ENCODE measurements at places on chromosomes 6 and 20. TPM values are rescaled to one million over a fixed set of nuclear protein-coding genes. Genes with fewer than 3 reads are reported as not detected.

DNA sequence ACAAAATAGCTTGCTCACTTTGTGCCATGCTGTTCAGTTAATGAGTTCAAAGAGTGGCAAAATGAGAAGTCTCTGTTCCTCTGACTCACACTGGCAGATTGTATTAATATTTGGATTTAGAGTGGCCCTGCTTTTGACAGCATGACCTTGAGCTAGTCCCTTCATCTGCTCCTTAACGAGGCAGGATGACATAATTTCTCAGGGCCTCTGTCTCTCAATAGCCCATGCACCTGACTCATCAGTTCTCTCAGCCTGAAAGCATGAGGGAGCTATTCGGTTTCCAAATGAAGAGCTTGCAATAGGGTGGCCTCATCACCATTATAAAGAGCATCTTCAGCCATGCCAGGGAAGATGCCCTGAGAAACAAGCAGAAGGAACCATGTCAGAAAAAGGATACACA, 38.2 kb downstream of the CAP2 start:
- no peaks in the 10 kb centered on the region for H3K36me3 ChIP-seq
- H3K27ac ChIP-seq: no peak overlapping the region
- DNase-seq: no peak
- no peaks in the 10 kb centered on the region for H3K4me1 ChIP-seq
- H3K27me3 ChIP-seq: peaks cover 7% of the 10 kb centered on the region

DNA sequence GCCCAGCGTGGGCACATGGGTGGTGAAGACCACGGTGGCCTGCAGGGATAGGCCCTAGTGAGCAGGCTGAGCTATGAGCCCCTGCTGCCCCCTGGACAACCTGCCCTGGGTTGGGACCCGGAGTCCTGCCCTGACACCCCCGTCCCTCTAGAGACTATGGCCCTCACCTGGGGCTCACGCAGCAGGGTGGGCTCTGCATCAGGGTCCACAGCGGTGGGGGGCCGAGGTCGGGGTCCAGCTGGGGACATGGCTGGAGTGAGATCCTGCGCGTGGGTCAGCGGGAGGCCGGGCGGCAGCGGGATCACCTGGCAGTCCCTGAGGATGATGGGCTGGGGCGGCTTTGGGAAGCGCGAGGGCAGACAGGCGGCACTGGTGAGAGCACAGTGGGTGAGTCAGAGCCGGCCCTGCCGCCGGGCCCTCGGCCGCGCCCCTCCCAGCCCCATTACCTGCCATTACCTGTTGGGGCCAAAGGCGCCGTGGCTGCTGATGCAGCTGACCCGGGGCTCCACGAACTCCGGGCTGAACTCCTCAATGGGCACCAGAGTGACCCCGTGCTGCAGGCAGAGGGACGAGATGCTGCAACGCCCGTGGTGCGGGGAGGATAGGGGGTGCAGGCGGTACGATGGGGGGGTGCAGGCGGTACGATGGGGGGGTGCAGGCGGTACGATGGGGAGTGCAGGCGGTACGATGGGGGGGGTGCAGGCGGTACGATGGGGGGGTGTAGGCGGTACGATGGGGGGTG, 27.9 kb downstream of the ADRM1 start:
- no peaks in the 10 kb centered on the region for H3K27me3 ChIP-seq
- H3K4me3 ChIP-seq: no peak overlapping the region
- no peak overlapping the region for H3K27ac ChIP-seq
- no peaks in the 10 kb centered on the region for H3K36me3 ChIP-seq

The RBPJL gene
- not detected for total RNA-seq

The GRM1 gene
- not detected for total RNA-seq

DNA sequence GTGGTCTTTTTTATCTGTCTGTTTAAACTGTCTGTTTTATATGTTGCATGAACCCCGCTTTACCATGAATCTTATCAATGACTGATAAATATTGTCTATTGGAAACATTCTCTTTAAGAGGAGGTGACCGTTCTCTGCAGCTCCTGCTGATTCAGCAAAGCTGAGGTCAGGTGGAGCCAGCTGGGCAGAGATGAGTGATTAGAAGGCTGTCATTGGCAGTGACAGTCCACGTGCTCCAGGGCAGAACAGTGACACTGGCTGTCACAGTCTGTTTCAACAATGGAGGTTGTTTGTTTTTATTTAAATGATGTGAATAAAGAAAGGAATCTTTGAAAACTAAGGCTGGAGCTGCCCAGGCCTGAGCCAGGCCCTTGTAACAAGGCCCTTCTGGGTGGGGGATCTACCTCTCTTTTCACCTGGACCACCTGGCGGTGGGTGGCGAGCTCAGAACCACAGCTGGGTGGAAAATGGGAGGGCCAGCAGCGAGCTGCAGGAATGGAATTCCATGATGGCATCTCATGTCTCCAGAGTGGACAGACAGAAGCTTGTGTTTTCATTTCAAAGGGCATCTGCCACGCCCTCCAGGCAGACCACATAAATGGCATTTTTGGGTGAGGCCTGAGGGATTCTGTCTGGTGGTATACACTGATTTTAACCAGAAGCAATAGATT, 12.6 kb downstream of the SYNJ2 start:
- H3K36me3 ChIP-seq: peaks cover 13% of the 10 kb centered on the region
- peaks cover 48% of the 10 kb centered on the region for H3K4me1 ChIP-seq
- H3K4me3 ChIP-seq: no peak overlapping the region
- no peak overlapping the region for H3K27ac ChIP-seq
- DNase-seq: no peak

DNA sequence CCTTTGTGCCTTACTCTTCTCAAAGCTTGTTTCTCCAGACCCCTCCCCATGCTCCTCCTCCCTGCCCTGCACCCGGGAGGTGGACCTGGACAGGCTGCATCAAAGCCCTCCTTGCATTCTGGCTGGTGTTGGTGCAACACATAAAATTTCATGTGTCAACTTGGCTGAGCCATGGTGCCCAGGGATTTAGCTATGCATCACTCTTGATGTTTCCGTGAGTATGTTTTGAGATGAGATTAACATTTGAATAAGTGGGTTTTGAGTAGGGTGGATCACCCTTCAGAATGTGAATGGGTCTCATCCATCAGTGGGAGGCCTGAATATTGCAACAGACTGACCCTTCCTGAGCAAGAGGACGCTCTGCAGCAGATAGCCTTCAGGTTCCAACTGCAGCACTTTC, 4.4 kb upstream of the OCSTAMP start:
- no peaks in the 10 kb centered on the region for H3K36me3 ChIP-seq
- no peaks in the 10 kb centered on the region for H3K27me3 ChIP-seq
- H3K4me1 ChIP-seq: peaks cover 51% of the 10 kb centered on the region
- H3K27ac ChIP-seq: no peak overlapping the region
- H3K4me3 ChIP-seq: no peak overlapping the region

DNA sequence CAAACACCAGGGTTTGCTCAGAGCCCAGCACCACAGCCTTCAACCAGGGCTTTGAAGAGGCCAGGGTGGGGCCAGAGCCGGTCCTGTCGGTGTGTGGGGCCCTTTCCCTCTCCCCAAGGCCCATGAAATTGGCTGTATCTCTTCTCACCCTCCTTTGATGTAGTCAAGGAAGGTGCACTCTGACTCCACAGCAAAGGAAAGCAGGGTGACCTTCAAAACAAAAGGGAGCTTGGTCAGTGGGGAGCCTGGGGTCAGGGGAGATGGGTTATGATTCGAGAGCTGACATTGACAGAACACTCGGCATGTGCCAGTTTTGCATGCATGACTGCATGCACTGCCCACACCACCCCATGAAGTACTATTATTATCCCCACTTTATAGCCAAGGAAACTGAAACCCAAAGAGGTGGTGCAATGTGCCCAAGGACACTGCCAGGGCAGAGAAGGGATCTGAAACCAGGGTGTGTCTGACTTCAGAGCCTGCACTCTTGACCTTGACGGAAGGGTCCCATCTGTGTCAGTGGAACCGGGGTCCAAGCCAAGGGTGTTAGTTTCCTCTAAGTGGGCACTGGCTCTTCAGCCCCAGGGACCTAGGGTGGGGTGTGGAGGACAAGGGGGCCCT, 55.4 kb downstream of the RAB44 start:
- H3K36me3 ChIP-seq: peaks cover 5% of the 10 kb centered on the region
- H3K27ac ChIP-seq: peak overlapping the region; percentile 89
- no peak for DNase-seq
- H3K27me3 ChIP-seq: no peaks in the 10 kb centered on the region

DNA sequence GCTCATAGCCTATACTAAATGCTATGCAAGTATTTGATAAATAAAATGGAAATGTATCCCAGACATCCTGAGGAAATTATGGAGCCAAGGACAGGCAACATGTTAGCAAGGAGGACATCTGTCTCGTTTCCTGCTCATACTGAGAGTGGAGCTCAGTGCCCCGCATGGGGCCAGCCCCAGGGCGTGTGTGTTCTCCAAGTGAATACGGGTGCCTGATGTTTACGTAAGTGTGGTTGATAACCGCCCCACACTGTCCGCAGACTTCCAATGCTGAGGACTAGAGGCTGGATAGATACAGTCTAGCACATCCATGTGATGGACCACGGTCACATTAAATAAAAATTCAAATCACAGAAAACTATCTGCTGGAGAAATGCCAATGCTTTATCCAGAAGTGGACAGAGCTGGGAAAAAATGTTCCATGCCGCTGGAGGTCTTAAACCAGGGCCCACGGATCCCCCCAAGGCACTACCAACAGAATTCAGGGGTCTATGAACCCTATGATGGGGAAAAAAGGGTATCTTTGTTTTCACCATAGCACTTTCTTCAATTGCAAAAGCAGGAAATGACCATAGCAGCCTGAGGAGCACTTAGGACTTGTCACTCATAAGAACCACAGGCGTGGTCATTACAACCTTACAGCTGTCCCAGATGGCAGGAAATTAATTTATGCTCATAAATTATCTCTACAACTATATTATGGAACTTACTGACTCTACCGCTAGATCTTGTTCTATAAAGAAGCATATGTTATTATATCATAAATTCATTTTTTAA, 24.9 kb downstream of the TGM2 start:
- H3K4me3 ChIP-seq: no peak overlapping the region
- no peaks in the 10 kb centered on the region for H3K36me3 ChIP-seq
- DNase-seq: no peak
- H3K27me3 ChIP-seq: no peaks in the 10 kb centered on the region
- H3K27ac ChIP-seq: no peak overlapping the region

- H3K27ac ChIP-seq: no peak overlapping the region
- no peak for DNase-seq
- H3K4me3 ChIP-seq: no peak overlapping the region
- H3K4me1 ChIP-seq: peaks cover 8% of the 10 kb centered on the region
- H3K36me3 ChIP-seq: no peaks in the 10 kb centered on the region
Measured at GRCh38 chr6:10511477-10511876, 9.7 kb upstream of the GCNT2 start.

The PACRG gene
- not detected for total RNA-seq

The FRK gene
- 0.06 TPM for total RNA-seq

- no peak for DNase-seq
- no peak overlapping the region for H3K4me3 ChIP-seq
- no peaks in the 10 kb centered on the region for H3K4me1 ChIP-seq
- no peaks in the 10 kb centered on the region for H3K36me3 ChIP-seq
Measured at GRCh38 chr6:106870824-106871717, 103.5 kb downstream of the CD24 start.

DNA sequence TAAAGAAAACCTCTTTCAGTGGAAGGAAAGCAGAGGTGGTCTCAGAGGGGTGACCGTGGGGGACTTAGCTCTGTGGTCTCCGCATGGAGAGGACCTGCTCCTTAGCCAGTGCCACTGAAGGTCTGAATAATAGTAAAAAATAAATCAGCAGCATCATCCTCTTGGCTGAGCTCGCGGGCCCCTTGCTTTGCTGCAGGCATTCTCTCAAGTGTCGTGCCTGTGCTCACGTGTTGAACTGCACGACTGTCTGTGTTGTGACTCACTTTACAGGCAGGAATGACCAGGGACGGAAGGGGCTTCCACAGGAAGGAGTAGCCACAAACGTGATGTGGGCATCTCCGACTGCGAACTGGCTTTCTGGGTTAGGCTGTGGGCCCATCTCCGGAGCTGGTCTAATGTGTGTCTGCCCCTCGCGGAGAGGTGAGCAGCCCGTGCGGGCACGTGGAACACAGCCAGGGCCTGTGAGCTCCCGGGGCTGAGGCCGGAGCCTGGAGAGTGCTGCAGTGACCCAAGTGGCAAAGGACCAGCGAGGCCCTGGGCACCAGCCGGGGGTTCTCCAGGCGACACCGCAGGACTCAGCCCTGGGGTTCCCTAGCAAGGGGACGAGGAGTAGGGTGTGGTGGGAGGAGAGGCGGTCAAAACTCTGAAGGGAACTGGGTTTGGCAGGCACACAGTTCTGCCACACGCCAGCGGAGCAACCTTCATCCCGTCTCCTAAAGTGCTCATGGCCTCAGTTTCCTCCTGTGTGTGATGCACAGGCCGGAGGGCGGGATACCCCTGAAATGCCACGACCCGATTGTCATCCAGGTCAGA, 89.2 kb downstream of the RAMACL start:
- no peak for DNase-seq
- H3K27me3 ChIP-seq: no peaks in the 10 kb centered on the region
- H3K4me1 ChIP-seq: peaks cover 7% of the 10 kb centered on the region
- no peak overlapping the region for H3K27ac ChIP-seq

GRCh38 chr6:48280035-48280620, 169.1 kb upstream of the PTCHD4 start:
- no peak overlapping the region for H3K4me3 ChIP-seq
- H3K27ac ChIP-seq: no peak overlapping the region
- H3K4me1 ChIP-seq: no peaks in the 10 kb centered on the region
- DNase-seq: no peak
- H3K27me3 ChIP-seq: no peaks in the 10 kb centered on the region

The LGSN gene
- total RNA-seq: not detected

DNA sequence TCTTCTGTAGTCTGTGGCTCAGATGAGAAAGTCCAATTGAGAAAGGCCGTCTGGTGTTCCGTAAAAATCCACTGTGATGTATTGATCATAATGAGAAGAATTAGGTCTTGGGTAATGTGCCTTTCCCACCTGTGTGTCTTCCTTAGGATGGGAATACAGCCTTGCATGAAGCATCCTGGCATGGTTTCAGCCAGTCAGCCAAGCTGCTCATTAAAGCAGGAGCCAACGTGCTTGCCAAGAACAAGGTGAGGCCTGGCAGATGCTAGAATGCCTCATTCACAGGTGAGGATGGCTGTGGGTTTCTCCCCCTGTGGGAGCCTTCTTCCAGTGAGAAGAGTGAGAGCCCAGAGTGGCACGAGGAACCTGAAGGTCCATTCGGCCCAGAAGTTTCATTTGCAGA, 32.7 kb downstream of the LYRM2 start:
- H3K4me3 ChIP-seq: no peak overlapping the region
- no peaks in the 10 kb centered on the region for H3K27me3 ChIP-seq
- peaks cover 3% of the 10 kb centered on the region for H3K4me1 ChIP-seq
- no peak overlapping the region for H3K27ac ChIP-seq
- no peaks in the 10 kb centered on the region for H3K36me3 ChIP-seq
